Activated T-cell treated with anti-CD3 and anti-CD28 coated beads for 1 hour (primary cell): ENCODE measurements at places on chromosomes 1 and 21.

DNA sequence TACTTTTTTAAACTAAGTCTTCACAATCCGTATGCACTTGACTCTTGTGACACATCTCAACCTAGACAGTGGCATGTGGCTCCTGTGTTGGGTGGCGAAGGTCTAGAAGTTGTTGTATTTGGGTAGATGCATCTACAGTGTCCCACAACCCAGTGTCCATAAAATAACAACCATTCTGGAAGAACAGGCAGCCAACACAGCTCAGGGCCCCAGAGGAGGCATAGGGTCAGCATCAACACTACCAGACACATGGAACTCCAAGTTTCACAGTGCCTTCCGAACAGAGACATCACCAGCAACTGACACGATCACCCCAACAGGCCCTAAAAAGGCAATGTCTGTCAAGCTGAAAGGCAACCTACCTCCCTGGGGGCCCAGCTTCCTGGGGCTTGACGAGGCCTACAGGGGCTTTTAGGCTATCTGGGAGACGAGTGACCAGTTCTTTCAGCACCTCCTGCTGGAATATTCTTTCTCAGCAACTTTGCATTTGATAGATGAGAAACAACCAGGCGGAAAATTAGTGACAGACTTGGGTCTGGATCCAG is 5.6 kb downstream of the SH3BP5L start:
- DNase-seq: no peak

- DNase-seq: no peak
Measured at GRCh38 chr1:186129758-186130157, 245.3 kb downstream of the TPR start.

DNA sequence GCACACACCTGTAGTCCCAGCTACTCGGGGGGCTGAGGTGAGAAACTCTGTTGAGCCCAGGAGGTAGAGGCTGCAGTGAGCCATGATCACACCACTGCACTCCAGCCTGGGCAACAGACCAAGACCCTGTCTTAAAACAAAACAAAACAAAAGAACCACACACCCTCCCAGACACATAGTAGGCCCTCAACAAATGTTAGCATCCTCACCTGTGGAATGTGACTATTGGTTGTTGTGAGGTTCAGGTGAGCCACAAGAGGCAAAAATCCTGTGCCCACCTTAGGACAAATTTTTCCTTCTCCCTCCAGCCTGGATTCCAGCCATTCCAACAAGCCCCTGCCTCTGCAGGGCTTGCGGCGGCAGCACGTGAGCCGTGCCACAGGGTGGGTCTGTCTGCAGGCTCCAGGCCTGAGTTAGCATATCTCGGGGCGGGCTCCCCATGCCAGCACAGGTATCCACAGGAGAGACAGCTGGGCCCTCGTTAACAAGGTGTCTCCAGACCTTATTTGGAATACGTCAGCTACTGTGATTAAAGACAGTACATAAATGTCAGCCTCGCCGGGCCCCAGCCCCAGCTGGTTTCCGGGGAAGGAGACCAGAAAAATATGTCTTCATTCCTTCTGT is 17.4 kb downstream of the C1QB start:
- DNase-seq: no peak

GRCh38 chr1:199466961-199467360 is 560.5 kb upstream of the NR5A2 start:
- DNase-seq: no peak

- peak; percentile 17 for DNase-seq
Measured at GRCh38 chr1:83999316-83999819, 436 bp upstream of the TTLL7 start.

DNA sequence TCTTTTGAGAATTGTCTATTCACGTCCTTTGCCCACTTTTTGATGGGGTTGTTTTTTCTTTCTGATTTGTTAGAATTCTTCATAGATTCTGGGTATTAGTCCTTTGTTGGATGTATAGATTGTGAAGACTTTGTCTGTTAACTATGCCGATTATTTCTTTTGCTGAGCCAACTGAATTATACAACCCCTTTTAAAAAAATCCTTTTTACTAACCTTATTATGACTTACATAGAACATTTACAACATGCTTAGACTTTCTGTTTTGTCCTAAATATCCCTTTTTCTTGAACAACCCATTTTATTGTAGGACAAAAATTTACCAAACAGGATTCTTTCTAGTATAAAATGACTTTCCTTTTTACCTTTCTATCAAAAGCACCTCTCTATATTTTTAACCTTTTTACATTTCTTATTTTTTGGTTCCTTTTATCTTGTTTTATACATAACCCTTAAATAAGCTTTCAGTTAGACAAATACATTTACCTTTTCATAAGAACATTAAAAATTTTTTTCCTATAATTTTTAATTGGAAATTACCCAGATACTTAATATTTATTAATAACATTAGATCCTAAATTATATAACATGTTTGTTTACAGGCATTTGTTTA is 70.4 kb upstream of the TTLL7 start:
- no peak for DNase-seq

DNA sequence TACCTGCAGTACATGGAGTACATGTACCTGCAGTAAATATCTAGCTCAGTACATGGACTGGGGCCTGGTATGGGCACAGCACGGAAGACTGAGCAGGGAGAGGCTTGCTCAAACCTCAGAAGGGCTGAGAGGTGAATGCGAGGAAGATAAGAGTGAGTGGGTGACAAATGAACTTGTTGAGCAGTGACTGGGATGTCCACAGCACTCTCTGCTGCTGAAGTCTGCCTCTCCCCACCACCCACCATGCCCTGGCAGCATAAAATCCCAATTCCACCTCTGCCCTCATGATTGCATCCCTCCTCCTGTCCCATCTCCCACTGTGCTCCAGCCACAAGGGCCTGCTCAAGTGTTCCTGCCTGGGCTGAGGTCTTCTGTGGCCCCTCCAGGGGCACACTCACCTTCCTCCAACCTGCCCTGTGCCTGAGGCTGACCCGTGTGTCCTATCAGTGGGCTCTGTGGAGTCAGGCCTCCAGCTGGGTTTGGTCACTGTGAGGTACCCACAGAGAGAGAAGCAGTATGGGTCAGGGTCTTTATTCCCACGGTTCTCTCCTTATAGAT is 114.2 kb downstream of the FOXD2 start:
- DNase-seq: no peak

GRCh38 chr1:224521904-224522734 is 87.5 kb upstream of the WDR26 start:
- DNase-seq: no peak

GRCh38 chr1:206967096-206967849 is 3.0 kb downstream of the FCAMR start:
- no peak for DNase-seq

GRCh38 chr1:114718661-114719423 is 2.3 kb upstream of the NRAS start:
- DNase-seq: no peak

GRCh38 chr21:44089001-44089911 is 17.9 kb upstream of the PWP2 start:
- DNase-seq: peak; percentile 23

DNA sequence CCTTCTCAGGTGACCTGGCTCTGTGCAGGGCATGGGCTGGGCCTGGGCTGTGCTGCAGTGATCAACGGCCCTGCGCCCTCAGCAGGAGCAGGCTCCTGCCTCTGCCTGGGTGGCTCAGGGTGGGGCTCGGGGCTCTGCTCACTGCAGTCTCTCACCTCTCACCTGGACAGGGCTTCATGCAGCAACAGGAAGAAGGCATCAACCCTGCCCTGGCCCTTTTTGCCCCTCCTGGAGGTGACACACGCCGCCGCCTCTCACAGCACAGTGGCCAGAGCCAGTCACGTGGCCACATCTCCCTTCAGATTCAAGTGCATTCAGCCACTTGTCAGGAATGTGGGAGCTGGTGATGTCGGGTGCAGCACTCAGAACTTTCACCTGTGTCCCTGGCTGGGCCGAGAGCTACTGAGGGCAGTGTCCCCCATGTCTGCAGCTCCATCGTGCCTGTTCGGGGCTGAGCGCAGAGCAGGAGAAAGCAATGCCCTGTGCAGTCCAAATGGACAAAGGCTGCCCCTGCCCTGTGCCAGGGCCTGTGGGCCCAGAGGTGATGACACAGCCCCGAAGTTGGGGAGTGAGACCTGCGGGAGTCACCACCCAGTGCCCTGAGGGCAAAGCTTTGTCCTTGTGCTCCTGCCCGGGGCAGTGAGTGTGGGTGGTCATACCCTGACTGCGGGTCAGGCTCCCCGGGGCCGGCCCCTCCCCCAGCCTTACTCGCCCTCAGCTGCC is 314.0 kb downstream of the PTPRU start:
- DNase-seq: no peak

- no peak for DNase-seq
Measured at GRCh38 chr1:226981386-226981817, 41.3 kb downstream of the COQ8A start.

GRCh38 chr1:27525296-27526272 is 35.6 kb upstream of the WASF2 start:
- peak; percentile 46 for DNase-seq

- DNase-seq: no peak
Measured at GRCh38 chr1:90346349-90346748, 351.4 kb downstream of the ZNF326 start.

GRCh38 chr1:167161242-167161641 is 59.4 kb upstream of the POU2F1 start:
- no peak for DNase-seq

DNA sequence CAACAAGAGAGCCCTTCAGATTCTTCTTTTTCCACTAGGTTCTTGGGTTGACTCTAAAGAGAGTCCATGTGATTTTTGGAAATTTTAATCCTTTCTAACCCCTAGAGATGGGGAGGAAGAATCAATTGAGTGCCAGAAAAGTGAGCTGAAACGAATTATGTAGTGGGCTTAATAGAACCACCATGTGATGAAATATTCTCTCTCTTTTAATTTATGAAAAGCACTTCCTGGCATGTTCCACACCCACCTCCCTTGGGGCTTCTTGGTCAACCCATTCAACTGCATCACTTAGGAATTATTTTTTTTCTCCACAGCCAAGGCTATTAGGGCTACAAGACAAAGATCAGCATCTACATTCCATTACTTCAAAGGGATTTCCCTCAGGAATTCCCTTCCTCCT is 79.6 kb downstream of the ZC3H11B start:
- DNase-seq: no peak

- no peak for DNase-seq
Measured at GRCh38 chr1:212529211-212529741, 79.3 kb upstream of the ATF3 start.

- DNase-seq: no peak
Measured at GRCh38 chr1:208347191-208347590, 103.0 kb upstream of the PLXNA2 start.

GRCh38 chr1:243756529-243756928 is 93.5 kb downstream of the AKT3 start:
- DNase-seq: no peak

GRCh38 chr1:94272388-94272787 is 35.0 kb upstream of the ARHGAP29 start:
- no peak for DNase-seq

DNA sequence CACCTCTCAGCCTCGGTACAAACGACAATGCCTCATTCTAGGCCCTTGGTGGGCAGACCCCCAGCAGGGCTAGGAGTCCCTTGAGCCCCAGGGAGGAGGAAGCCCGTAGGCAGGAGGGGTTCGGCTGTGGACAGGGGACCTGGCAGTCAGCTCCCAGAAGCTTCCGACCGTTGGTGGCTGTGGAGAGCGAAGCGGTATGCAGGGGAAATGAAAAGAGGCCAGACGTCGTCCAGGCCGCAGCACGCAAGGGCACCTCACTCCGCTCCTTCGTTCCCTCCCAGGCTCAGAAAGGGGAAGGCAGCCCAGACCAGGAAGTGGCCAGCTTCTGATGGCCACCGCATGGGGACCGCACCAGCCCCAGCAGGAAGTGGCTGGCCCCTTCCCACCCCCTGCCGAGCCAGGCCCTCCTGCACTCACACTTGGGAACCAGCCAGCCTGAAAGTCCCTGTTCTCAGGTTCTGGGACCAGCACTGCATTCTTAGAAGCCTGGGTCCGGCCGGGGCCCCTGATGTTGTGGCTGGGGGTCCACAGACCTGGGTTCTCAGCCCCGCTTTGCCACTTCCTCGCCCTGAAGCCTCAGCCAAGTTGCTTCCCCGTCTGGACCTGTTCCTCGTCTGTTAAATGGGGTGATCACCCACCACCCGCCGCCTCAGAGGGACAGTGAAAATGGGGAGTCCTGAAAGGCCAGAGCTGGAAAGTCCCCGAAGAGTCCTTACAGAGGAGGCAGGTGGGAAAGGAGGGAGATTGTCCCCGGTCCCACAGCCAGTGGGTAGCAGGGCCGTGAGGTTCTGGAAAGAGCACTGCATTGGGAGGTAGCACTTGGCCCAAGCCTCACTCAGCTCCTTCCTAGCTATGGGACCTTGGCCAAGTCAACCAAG is 104.0 kb upstream of the RUNX3 start:
- DNase-seq: no peak

GRCh38 chr1:14627608-14628489 is 29.4 kb downstream of the KAZN start:
- no peak for DNase-seq

DNA sequence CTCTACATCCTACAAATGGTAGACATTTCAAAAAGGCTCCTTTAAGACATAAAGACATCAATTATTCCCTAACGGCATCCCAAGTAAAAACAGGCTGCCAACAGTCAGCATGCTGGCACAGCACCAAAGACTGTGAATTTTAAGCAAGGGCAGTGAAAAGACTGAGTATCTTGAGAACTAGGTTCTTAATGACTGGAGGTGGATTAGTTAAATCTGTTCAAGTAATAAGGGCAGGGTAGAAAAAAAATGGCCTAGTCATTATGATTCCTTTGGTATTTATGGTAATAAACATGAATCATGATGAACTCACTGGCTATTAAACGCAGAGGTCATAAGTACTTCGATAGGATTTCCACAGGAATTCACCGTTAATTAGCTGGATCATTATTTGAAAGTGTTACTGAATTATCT is 75.2 kb downstream of the KIFAP3 start:
- no peak for DNase-seq

GRCh38 chr21:44694776-44695175 is 2.2 kb upstream of the KRTAP10-12 start:
- no peak for DNase-seq

DNA sequence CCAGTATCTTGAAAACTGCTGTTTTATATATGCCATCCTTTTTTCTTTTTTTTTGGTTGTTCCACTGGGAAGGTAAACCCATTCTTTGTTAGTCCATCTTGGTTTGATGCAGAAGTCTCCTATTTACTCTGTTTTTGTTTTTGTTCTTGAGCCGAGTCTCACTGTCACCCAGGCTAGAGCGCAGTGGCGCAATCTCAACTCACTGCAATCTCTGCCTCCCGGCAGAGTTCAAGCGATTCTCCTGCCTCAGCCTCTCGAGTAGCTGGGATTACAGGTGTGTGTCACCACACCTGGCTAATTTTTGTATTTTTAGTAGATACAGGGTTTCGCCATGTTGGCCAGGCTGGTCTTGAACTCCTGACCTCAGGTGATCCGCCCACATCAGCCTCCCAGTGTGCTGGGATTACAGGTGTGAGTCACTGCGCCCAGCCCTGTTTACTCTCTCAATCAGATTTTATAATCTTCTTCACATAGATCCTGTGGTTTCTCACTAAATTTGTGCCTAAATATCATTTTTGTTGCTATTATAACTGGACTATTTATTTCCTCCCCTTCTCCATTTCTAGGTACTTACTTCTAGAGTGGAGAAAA is 12.5 kb downstream of the SYF2 start:
- no peak for DNase-seq
